CD8-positive, alpha-beta T cell (primary cell): ENCODE measurements at places on chromosomes 1 and 21.
A peak's percentile ranks its signal among the peaks of the same experiment; 100 is the strongest.

GRCh38 chr1:232978091-232978634 lies 27.8 kb downstream of the NTPCR start:
- DNase-seq, result no peak

- DNase-seq, result no peak
Measured at GRCh38 chr1:20180844-20181207, 5.1 kb upstream of the UBXN10 start.

DNA sequence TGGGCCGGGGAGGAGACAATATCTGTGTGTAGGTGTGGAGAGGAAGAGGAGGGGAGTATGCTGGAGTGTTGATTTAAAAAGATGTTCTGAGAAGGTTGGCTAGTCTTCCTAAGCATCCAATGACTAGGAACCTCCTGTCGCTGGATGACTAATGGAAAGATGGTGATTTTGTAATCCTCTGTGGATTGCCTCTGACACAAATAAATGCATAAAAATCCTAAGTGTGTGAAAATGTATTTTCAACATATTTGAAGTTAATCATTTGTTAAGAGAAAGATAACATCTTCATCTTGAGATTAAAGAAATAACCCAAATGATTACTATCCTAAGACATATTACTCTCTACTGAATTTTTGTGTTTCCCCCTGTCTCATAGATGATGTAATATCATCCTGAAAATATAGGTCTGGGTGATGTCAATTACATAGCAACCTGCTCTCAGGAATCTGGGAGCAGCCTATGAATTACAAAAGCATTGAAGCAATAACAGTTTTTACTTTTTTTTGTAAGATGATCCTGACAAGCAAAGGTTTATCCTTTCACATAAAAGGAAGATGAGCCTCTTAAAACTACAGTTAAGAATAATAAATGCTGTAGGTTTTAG lies 220.5 kb upstream of the MAP1LC3C start:
- no peak for DNase-seq

GRCh38 chr1:54132495-54132894 lies 20.3 kb downstream of the CDCP2 start:
- no peak for DNase-seq

- no peak for DNase-seq
Measured at GRCh38 chr1:158003406-158003800, 10.0 kb downstream of the KIRREL1 start.

- no peak for DNase-seq
Measured at GRCh38 chr1:170513138-170513537, 18.8 kb upstream of the GORAB start.

- DNase-seq, result no peak
Measured at GRCh38 chr1:116164150-116164549, 53.0 kb downstream of the MAB21L3 start.

- no peak for DNase-seq
Measured at GRCh38 chr1:200945111-200945510, 50.4 kb downstream of the INAVA start.

DNA sequence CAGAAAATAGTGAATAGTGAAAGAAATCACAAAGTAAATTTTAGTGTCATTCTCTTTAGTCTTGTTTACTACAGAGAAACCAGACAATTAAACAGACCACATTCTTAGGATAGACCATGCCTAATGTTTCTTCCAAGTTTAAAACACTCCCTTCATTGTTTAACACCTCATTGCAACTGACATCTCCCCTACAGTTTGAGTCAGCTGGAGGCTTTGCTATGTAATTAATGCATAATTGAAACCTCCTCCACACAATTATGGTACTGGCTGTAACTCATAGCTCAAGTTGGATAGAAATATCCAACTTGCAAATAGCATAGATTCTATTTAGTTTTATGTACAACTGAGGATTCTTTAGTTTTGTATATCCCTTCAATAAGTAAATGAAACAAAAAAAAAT lies 35.2 kb upstream of the B3GALT2 start:
- DNase-seq, result no peak

DNA sequence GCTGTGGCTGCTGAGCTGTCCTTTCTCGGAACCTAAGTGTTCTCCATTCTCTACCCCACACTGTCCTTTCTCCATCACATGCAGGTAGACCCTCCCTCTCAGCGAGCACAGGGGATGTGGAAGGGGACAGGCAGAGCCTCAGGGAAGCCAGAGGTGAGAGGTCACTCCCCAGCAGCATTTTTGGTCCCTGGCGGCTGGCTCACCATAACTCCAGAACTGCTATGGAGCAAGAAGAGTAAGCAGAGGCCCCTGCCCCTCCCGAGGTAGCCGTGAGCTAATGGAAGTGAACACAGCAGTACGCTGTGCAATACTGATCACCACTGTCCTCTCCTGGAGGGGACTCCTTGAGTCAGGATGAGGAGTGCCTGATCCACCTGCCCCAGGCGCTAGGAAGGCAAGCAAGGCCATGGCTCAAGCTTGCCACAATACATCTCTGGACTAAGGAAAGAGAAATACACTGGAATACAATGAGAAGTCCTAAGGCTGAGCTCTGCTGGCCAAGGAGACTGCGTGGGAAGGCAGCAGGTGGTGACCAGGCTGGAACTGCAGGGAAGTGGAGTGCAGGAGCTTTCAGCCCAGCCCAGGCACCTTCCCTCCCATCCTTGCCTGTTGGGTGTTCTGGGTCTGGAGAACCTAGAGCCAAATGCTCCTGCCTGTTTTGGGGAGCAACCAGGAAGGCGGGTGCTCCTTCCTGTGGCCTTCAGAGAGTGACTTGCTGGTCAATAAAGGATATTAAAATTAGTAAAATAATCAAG lies 96.2 kb downstream of the LAMC2 start:
- no peak for DNase-seq

DNA sequence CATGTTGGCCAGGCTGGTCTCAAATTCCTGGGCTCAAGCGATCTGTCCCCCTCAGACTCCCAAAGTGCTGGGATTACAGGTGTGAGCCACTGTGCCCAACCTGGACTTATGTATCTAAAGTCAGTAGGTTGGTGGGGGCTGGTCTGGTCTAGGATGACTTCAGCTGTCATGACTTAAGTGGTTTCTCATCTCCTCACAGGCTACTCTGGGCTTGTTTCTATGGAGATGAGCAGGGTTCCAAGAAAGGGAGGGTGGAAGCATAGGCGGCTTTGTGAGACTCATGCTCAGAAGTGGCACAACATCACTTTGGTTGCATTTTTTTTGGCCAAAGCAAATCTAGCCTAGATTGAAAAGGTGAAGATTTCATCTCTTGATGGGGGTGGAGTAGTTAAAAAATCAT lies 115.9 kb upstream of the IVNS1ABP start:
- DNase-seq, result no peak

DNA sequence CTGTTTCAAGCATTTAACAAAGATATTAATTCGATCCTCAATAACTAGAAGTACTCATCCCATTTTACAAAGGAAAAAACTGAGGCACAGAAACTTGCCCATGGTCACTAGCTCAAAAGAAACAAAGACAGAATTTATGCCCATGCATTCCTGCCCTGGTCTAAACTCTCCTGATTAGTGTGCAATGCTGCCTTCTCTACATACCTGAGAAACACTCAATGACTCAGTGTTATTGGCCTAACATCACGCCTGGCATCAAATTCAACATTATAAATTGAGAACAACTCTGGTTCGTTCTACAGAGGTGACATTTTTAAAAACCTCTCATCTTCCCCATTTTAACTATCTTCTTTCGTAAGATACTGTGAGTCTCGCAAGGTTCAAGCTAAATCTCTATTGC lies 5.2 kb downstream of the APP start:
- DNase-seq, result no peak

DNA sequence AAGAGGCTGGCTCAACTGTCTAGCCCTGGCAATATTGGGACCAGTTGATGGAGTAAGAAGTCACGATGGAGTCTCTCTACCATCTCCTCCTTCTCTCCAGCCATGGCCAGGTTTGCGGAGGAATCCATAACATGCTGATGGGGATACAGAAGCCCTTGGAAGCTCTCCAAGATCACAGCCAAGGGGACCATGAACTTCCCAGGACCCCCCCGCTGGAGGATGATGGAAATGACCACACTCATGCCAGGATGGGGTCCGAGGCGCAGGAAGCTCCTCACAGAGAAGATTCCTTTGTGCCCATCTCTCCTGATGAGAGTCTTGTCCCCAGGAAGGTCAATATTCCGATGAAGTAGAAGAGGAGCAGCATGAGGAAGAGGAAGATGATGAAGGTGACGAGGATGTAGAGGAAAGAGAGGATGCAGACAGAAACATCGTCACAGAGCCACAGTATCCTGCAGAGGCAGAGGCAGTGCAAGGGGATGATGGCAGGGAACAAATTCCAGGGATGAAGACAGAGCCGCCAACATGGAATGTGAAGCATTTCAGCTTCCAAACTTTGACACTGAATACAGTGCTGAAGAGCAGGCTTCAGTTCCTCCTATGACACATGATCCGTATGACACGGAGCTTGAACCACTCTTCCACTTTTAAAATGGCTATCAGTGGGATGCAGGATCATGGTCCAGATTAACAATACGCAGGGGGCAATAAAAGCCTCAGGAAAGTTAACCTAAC lies 57.9 kb upstream of the EDN2 start:
- DNase-seq, result no peak

- no peak for DNase-seq
Measured at GRCh38 chr1:203126151-203126865, 1.2 kb upstream of the ADORA1 start.

DNA sequence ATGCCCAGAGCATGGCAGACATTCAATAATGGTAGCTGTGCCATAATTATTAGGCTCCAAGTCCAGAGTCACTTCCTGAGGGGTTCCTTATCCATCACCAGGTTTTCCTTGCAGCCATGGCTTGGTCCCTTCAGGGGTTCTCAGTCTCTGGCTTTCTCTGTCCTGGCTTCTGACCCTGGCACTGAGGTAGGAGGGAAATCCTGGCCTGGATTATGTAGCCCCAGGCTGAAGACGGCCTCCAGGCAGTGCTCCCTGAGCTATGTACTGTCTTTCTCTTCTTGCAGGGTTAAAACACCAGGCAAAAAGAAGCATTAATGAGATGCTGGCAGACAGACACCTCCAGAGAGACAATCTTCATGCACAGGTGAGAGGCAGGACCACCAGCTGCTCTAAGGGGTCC lies 9.5 kb upstream of the PADI3 start:
- no peak for DNase-seq

- DNase-seq, result no peak
Measured at GRCh38 chr1:166083887-166084286, 82.9 kb downstream of the FAM78B start.

DNA sequence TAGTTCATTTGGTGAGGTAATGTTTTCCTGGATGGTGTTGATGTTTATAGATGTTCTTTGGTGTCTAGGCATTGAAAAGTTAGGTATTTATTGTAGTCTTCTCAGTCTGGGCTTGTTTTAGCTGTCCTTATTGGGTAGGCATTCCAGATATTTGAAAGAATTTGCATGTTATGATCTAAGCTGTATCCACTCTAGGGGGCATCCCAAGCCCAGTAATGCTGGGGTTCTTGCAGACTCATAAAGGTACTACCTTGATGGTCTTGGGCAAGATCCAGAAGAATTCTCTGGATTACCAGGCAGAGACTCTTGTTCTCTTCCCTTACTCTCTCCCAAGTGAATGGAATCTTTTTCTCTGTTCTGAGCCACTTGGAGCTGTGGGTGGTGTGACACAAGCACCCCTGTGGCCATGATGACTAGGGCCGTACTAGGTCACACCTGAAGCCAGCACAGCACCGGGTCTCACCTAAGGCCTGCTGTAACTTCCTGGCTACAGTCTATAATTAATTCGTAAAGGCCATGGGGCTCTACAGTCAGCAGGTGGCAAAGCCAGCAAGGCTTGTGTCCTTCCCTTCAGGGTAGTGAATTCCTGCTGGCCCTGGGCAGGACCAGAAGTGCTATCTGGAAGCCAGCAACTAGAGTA lies 74.8 kb upstream of the PDE4B start:
- no peak for DNase-seq

GRCh38 chr1:42765269-42765668 lies 1.6 kb downstream of the P3H1 start:
- DNase-seq, result no peak

DNA sequence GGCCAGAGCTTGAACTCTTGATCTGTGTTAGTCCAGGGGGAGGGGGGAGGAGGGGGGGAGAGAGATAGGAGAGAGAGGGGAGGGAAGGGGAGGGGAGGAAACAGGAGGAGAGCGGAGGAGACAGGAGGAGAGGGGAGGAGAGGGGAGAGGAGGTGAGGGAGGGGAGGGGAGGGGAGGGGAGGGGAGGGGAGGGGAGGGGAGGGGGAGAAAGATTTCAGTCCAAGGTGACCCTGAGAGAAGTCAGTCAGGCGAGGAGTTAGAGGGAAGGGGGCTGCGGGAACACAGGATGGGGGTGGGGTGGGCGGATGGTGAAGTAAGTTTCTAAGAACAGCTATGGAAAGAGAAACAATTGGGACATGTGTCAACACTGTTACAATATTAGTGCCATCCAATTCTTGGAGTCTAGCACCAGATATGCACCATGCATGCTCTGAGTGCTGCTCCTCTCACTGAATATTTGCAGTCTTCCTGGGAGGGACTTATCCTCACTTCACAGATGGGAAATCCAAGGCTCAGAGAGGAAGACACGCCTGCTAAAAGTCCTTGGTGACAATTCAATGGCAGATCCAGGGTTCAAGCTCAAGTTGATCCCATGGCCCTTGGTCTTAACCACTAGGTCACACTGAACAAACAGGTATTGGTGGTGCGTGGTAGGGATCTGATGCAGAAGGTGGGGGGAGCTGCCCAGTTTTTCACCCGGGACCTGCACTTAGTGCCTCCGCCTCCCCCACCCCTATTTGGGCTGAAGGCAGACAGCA lies 42.5 kb upstream of the ECE1 start:
- DNase-seq, result peak; percentile 44

DNA sequence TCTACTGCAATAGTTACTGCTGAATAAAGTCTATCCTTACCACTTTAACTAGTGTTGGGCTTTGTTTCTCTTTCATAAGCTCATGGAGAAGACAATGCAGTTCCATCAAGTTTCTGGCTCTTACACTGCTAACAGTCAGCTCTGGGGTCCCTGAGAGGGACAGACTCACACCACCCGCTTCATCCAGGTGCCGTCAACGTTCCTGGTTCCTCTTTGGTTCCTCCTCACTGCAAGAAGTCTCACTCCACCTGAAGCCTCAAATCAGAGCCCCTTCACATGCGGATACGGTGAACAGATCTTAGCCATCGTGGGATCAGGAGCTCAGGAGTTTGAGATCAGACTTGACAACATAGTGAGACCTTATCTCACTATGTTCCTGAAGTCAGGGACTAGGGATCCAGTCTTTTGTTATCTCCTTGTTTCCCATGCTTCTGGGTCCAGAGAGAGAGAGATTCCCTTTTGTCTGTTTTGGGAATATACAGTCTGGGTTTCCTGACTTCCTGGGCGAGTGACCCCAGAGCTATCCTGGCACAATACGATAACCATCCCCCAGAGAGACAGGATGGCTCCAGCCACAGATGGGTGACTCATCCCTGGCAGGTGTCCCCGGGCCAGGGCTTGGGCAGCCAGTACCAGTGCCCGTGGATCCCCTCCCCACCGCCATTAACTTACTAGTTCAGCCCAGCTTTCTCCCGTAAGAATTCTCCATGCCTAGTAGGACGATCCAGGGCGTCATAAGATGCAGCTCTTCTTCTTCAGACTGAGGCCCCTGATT lies 14.3 kb upstream of the PCP4 start:
- no peak for DNase-seq
